ENCODE measurements at places on chromosomes 7 and 10. TPM values are rescaled to one million over a fixed set of nuclear protein-coding genes. Genes with fewer than 3 reads are reported as not detected.

DNA sequence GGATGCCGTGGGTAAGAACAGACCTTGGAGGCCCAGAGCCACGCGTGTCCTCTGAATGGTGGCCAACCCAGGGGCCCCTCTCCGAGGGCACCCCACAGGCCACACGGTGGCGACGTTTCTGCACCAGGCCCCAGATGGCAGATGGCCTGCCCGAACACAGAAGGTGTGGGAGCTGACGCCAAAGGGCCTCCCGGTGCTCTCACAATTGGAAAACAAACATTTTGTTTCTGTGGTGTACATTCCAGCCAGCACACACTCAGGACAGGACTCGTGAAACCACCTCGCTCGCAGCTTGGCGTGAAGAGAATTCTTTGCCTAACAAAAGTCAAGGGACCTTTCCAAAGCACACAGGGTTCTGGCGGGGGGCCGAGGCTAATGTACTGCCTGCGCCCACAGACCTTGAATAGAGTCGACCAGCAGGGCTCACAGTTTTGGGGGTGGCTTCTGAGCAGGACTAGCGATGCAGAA lies 112.1 kb downstream of the FAM53B start:
- no peak for DNase-seq

The ASIC3 gene
- total RNA-seq = 1.7 TPM

The PDSS1 gene
- total RNA-seq = 16.8 TPM

DNA sequence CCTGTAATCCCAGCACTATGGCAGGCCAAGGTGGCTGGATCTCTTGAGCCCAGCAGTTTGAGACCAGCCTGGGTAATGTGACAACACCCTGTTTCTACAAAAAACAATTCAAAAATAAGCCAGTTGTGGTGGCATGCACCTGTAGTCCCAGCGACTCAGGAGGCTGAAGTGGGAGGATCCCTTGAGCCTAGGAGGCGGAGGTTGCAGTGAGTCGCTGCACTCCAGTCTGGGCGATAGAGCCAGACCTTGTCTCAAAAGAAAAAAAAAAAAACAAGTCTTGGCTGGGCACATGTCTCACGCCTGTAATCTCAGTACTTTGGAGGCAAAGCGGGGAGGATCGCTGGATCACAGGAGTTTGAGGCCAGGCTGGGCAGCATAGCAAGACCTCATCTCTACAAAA lies 74.6 kb upstream of the PDSS1 start:
- no peak for DNase-seq

The FZD8 gene
- total RNA-seq = 275 TPM
